Left cardiac atrium (tissue), 4 donors: ENCODE measurements at places on chromosomes 1 and 21. TPM values are rescaled to one million over a fixed set of nuclear protein-coding genes. Genes with fewer than 3 reads are reported as not detected.
A peak's percentile ranks its signal among the peaks of the same experiment; 100 is the strongest.

DNA sequence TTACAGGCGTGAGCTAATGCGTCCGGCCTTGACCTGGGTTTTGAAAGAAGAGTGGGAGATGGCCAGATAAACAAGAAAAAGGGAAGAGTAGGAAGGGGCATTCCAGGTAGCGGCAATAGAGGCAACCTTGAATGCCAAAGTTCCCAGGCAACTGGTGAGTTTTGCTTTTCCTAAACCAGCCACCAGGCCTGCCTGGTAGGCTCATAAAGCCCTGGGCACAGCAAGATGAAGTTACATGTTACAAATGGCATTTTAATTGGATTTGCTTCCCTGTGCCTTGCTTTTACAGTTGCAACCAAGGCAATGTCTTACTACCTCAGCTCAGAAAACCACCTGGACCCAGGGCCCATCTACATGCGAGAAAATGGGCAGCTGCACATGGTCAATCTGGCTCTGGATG lies 5.5 kb downstream of the LRRC42 start:
- DNase-seq, result no peak

GRCh38 chr21:18089786-18090185 lies 154.8 kb upstream of the CHODL start:
- no peak for DNase-seq

DNA sequence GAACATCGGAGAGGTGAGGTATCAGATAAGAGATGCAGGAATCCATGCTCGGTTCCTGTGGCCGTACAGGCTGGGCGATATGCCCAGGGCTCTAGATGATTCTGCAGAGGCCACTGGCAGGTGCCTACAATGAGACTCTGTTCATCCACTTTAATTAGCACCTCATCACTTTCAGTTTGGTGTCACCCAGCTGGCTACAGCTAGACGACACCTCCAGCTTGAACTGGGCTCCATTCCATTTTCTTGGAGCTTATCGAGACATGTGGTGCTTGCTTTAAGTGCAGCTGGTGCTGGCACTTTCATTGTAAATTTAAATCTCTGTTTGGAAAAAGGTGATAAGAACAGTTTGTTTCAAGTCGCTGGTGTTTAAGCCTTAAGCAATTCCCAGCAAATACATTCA lies 322.5 kb upstream of the ADGRL2 start:
- DNase-seq, result peak; percentile 60

GRCh38 chr21:29130270-29130969 lies at the start of gene MAP3K7CL:
TSS of gene MAP3K7CL (plus strand) at chr21:29130644. CDS start at chr21:29133345, 2,701 bp downstream.
- DNase-seq, result peak; percentile 70

DNA sequence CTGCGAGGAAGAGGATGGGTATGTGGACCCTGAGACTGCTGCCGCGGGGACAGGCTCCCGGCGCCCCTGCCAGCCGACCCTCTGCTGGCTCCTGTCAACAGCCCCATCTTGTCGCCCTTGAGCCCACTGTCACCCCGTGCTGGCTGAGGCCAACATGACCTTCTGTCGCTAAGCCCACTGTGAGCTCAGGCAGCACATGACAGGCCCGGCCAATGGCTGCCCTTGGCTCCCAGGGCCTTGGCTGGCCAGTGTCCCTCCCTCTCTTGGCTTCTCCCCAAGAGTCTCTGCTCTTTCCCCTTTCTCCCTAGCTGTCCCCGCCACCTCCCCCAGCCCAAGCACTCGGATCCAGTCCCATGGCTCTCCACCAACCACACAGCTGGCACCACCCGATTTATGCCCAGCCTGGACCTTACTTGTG lies 3.5 kb downstream of the PEX10 start:
- no peak for DNase-seq

GRCh38 chr1:226945106-226945857 lies 5.2 kb downstream of the COQ8A start:
- no peak for DNase-seq

GRCh38 chr1:84853741-84854721 lies 39.0 kb downstream of the LPAR3 start:
- DNase-seq, result no peak

GRCh38 chr1:96723377-96723776 lies 1.8 kb downstream of the PTBP2 start:
- no peak for DNase-seq

- DNase-seq, result no peak
Measured at GRCh38 chr1:244406337-244406736, 45.4 kb downstream of the ADSS2 start.

DNA sequence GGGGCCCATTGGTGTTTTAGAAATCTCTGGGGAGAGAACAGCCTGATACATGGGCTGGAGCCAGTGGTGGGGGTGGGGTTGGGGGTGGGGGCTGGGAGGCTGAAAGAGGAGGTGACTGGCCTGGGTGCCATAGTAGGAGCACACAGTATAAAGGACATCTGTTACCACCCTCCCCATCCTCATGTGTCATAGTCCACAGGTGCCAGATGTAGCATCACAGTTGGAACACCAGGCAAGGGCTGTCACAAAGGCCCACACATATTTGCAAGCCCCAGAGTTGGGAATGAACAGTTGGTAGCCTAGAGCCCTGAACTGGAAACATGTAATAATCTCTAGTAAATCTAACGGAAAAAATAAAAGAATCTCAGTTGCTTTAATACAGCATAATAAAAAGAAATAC lies 55.1 kb upstream of the CR2 start:
- no peak for DNase-seq

GRCh38 chr1:33562563-33562962 lies 90.1 kb downstream of the ZSCAN20 start:
- no peak for DNase-seq

GRCh38 chr1:187933562-187934419 lies 1105.0 kb downstream of the PLA2G4A start:
- no peak for DNase-seq

- DNase-seq, result peak; percentile 75
Measured at GRCh38 chr1:234997896-234998741, 130.5 kb downstream of the TOMM20 start.

CHIA gene
- not detected for total RNA-seq

SMCP gene
- not detected for total RNA-seq

BARHL2 gene
- not detected for total RNA-seq

WDR64 gene
- not detected for total RNA-seq

CD34 gene
- total RNA-seq, result 115 TPM
